ENCODE measurements at places on chromosomes 1 and 21.

DNA sequence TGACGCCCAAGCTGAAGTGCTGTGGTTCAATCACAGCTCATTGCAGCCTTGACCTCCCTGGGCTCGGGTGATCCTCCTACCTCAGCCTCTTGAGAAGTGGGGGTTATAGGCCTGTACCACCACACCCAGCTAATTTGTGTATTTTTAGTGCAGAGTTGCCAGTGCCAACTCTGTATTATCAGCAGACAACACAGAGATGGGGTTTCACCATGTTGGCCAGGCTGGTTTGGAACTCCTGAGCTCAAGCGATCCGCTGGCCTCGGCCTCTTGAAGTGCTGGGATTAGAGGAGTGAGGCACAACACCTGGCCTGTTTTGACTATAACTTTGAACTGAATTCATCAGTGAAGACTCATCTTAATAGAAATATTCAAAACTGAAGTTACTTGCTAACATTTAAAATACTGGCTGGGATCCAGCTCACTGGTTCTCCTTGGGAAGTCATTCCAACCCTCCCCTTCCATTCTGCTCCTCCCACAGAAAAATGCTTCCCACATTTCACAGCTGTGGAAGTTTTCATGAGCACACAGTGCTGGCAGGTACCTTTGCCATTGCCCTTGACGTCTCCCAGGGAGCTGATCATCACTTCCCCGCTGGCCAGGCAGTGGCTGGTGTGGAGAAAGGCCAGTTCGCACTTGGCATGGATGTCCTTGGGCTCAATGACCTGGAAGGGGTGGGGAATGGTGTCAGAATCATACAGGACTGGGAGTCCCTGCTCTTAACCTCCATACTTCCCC lies 4.7 kb downstream of the SELENBP1 start:
- DNase-seq = no peak

DNA sequence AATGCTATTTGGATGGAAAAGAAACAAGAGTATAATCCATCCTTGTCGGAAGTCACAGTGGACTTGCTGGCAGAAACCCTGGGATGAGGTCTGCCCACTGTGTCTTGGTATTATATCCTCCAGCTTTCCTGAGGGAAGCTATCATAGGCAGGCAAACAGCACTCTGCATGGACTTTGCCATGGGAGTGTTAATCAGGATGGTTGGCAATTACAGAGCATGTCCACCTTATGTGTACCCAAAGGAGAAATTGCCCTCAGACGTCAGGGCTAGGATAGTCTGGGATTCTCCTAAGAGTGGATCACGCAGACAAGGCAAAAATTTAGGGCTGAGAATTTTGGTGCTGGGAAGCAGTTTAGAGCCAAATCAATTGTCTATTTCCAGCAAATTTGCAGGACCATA lies 184.9 kb upstream of the ESRRG start:
- no peak for DNase-seq

- no peak for DNase-seq
These were observed 16.6 kb upstream of the CD55 start for GRCh38 chr1:207304710-207305488.

- DNase-seq = no peak
These were observed 150.3 kb downstream of the HMGB4 start for GRCh38 chr1:34013958-34014737.

- no peak for DNase-seq
These were observed 9.6 kb downstream of the CDC42BPA start for GRCh38 chr1:227308367-227309336.

- no peak for DNase-seq
These were observed 41.4 kb upstream of the TNR start for GRCh38 chr1:175784831-175785230.

DNA sequence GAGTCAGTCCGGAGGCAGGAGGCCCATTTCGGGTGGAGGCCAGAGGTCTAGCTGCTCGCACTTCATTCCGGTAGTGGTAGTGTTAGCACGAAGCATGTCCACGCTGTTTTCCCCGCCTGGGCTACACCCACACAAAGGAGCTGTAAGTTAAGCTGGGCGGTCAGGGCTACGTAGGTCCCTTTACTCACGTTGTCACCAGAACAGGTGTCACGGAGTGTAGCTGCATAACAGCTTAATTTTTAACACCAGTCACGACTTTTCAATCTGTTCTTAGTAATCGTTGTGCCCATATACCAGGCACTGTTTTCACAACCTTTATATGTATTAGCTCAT lies 15.6 kb downstream of the HLX start:
- DNase-seq = no peak

GRCh38 chr1:104706631-104707147 lies 957.0 kb downstream of the AMY1C start:
- DNase-seq = no peak

DNA sequence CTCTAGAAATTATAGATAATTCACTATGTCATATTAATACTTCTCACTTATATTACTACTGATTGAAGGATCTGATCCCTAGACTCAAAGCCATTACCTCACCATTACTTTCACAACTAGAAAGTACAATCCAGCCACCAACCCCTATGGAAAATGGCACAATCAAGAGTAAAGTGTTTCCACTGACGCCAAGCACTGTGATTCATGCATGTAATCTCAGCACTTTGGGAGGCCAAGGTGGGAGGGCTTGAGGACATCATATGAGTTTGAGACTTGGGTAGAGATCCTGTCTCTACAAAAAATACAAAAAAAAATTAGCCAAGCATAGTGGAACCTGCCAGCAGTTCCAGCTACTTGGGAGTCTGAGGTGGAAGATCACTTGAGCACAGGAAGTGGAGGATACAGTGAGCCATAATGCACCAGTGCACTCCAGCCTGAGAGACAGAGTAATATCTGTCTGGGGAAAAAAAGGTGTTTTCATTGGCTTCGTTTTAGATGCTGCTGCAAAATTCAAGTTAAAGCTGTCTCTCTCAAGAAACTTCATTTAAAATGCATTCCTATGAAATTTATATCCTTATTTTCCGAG lies 126.5 kb downstream of the AKT3 start:
- DNase-seq = no peak

DNA sequence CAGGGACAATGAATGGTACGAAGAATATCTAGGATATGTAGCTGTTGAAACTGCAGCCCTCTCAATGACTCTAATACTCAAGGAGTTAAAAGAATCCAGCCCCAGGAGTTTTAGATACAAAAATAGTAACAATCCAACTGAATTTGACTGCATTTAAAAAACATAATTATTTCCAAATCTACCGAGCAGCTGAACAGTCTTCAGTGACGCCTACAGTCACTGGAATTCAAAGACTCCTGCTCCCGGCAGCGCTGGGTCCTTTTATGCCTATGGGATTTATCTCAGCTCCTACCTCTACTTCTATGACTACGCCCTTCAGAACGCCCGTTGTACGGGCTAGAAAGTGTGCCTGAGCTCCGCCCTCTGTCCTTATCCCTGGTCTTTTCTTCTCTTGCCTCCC lies 55.7 kb downstream of the WARS2 start:
- DNase-seq = no peak

- DNase-seq = peak; percentile 48
These were observed at the start of gene CASZ1 for GRCh38 chr1:10796029-10796944. Gene CASZ1, minus strand, starts transcription at chr1:10796646. Its CDS starts 102,757 bp downstream, at chr1:10693889.

DNA sequence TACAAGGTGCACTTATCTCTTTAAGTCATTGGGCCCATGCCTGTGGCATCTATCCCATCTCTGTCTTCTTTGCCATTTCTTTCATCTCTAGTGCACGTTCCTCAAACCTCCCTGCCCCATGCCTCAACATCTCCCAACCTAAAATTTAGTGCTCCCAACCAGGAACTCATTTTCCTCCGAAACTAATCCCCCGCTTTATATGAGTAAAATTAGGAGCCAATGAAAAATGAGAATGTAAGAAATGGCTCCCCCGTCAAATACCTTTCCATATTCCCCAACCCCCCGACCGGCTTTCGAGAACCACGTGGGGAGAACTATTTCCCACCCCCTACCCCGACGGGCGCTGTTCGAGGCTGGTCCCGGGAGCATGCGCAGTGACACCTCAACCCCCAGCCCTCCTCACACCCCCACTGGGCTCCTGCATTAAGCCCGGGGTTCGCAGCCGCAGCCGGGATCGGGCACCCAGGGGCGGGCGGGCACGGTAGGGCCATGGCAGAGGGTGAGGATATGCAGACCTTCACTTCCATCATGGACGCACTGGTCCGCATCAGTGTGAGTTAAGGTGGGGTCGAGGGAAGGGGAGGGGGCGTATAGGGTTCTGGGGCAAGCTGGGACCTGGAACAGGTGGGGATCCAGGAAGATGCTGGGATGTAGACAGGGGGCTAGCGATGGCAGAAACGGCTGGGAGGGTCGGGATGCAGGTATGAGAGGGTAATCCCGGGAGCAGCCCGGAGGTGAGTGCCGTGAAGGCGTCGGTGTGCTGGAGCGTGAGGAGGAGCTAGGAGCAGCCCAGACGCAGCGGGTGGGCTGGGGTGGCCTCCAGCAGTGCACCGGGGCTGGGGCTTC lies at the start of gene TRIM46:
TRIM46 (plus strand) TSS at position 372 of the 846 bp plus-strand sequence; CDS start at position 490, 118 bp downstream.
- DNase-seq = peak; percentile 65

DNA sequence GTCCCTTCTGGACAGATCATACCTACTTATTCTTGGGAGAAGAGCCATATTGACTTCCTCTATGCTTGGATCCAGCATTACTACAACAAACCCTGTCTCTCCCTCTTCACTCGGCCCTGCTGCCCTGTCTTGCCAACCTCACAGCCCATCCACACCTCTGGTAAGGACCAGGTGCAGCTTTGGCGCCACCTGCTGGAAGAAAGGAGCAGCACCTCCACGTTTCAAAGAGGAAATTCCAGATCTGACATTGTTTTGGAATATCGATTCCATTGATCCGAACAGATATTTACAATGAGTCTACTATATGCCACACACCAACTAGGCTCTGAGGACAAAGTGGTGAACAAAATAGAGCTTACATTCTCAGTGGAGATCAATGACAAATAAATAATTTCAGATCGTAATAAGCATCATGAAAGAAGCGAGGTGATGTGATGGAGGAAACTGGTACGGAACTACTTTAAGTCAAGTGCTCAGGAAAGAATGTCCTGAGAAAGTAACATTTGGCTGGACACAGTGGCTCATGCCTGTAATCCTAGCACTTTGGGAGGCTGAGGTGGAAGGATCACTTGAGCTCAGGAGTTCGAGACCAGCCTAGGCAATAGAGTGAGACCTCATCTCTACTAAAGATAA lies 18.7 kb downstream of the MFSD2A start:
- DNase-seq = peak; percentile 49

GRCh38 chr1:180693564-180694244 lies 61.9 kb downstream of the XPR1 start:
- no peak for DNase-seq

DNA sequence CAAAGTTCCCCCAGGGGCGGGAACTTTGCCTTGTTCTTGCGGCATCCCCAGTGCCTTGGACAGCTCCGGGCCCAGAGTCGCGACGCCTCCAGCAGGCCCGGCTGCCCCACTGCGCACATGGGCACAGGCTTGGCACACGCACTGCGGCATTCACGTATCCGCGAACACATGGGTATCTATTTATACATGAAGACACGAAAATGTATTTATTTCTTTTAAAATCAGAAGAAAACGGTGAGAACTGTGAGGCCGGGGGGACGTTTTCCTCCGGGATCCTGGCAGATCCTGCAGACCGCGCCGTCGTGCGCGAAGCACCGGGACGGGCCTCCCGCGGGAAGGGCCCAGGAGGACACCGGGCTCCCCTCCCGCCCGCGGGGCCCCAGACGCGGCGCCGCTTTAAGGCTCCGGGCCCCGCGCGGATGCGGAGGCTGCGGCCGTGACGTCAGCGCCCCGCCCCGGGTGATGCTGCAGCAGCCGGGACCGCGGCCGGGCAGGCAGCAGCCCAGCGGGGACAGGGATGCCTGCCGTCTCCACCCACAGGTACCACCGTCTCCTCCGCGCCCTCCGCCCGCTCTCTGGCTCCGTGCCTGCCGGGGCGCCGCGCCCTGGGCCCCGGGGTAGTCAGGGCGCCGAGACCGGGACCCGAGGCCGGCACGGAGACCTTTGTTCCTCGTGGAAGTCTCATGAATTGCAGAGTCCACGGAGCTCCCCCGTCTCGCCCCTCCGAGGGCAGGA lies at the start of gene SLC45A1:
SLC45A1 (plus strand) TSS at position 468 of the 735 bp plus-strand sequence. CDS start 6,216 bp downstream, outside the sequence.
- peak; percentile 37 for DNase-seq

DNA sequence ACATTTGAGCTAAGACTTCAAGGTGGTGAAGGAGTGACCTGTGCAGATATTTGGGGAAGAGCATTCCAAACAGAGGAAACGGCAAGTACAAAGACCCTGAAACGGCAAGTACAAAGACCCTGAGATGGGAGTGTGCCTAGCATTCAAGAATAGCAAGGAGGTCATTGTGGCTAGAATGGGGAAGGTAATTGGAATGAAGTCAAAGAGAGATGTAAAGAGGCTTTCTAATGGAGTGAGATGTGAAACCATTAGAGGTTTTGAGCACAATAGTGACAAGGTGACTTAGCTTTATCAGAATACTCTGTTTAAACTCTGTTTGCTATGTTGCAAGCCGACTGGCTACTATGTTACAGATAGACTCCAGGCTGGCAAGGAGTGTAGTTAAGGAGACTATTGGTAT lies 4.4 kb downstream of the CDC7 start:
- no peak for DNase-seq
